Stimulated activated CD8-positive, alpha-beta memory T cell treated with anti-CD3 and anti-CD28 coated beads, Interleukin-7, amount 100 ng/mL, for 1 hour (primary cell): ENCODE measurements at places on chromosomes 16 and 17.

DNA sequence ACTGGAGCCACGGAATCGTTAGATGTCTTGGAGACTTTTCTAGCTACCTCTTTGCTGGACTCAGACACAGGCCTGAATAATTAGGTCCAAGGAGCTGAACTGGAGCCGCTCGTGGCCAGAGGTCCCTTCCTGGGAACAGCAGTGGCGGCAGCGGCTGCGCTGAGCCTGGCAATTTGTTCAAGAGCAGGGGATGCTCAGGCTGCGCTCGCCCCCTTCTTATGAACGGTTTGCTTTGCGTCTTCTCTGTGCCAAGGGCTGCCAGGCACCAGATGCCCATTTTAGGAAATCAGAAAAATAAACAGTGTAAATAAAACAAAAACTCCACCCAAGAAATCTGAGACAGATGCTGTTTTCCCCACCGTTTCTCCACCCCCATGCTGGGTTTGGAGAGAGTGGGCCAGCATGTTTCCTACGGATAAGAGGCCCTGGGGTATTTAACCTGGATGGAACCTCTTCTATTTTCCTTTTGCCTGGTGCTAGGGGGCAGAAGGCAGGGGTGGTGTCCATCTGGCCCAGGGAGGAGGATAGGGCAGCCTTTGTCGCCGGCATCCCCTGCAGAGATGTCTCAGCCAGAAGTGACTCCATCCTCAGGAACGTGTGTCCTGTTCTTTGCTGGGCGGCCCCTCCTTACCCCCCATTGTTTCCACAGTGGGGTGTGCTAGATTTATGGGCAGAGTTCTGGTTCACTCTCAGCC lies 163.4 kb downstream of the SEC14L1 start:
- no peak for DNase-seq

DNA sequence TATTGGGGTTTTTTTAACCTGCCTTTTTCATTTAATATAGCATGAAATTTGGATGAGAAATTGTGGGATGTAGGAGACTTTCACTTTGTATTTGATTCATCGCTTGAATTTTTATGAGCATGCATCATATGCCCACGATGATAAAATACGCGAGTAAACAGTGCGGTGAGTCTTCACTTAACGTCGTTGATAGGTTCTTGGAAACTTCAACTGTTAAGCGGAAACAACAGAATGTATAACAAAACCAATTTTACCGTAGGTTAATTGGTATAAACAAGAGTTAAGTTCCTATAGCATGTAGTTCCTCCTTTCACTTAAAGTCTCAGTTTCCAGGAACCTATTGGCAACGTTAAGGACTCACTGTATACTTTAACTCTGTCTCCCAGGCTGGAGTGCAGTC lies 28.7 kb downstream of the MMP15 start:
- DNase-seq: no peak

GRCh38 chr17:82599674-82600661 lies 48.3 kb downstream of the WDR45B start:
- no peak for DNase-seq

DNA sequence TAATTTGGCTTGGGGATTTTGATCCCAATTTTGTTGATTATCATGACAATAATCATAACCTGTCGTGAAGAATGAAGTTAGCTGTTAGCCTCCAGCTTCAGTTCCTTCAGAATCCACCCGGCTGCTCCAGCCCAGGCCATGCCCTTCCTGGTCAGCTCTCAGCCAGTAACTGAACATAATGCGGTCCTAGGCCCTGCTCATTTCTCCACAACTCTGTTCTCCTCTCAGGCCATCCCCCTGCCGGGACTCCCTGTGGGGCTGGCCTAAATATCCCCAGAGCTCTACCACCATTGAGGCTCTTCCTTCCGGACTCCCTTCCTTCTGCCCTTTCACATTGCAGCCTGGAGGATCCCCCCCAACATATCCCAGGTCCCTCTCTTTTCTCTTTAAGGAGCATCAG lies 833.4 kb upstream of the GOT2 start:
- DNase-seq: no peak

- no peak for DNase-seq
These were observed 10.2 kb upstream of the CLEC18B start for GRCh38 chr16:74431516-74431915.

DNA sequence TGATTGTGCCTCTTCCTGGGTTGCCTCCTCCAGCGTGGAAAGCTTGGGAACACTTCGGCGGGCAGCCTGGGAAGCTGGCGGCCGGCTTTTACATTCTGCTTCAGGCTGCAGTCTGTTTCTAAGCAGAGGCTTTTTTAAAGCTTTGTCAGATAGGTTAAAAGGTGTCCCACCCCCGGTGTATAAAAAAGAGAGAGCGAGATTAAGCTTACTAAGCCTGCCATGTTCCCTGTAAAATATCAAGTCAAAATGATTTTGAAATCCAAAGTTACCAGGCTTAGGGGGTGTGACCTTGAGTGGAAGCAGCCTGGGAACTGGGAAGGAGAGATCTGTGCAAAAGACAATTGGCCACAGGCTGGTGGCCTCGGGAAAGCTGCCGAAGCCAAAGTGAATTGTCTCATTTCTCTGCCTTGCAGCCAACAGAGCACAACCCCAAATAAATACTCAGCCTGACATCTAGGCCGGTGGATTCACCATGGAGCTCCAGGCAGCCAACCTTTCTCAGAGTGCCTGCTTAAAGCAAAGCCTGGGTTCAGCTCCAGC lies 254.5 kb downstream of the FTO start:
- no peak for DNase-seq

GRCh38 chr17:28723159-28723835 lies 2.7 kb downstream of the TLCD1 start:
- DNase-seq: no peak

DNA sequence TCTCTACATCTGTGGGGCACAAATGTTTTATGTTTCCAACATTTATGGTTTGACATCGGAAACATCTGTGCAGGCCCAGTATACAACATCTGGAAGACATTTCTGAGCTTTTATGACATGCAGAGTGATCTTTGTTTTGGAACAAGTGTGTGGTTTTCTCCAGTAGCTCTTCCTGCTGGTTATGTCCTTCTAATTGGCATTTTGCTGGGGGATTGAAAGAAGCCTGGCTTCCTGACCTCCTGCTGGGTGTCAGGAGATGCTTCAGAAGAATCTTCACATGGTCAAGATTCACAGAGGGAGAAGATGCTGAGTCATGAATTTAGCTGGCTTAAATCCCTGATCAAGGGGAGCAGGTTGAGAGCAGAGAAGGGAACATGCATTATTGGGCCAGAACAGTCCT lies 279.5 kb upstream of the MYOCD start:
- no peak for DNase-seq

DNA sequence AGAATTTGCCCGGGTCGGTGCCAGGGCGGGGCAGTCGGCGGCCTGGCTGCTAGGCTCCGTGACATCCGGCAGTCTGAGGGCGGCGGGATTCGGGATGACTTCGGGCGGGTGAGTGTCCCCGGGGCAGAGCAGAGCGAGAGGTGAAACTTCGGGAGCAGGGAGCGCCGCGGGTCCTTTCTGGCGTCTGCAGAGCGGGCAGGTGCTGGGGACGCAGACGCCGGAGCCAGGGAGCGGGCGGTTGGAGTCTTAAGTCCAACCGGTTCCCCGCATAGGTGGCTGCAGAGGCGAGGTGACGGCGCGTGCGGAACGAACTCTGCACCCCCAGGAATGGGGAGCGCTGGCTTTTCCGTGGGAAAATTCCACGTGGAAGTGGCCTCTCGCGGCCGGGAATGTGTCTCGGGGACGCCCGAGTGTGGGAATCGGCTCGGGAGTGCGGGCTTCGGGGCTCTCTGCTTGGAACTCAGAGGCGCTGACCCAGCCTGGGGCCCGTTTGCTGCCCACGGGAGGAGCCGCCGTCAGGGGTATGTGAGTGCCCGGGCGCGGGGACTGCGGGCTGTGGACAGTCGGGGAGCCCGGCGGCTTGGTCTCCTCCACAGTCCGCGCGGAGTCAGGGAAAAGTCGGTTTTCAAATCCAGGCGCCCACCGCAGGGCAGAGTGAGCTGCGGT lies at the start of gene B4GALNT2:
Gene B4GALNT2 (plus strand): TSS at position 71 of the 666 bp plus-strand sequence. CDS start 24 bp downstream, at position 95.
- DNase-seq: no peak

- no peak for DNase-seq
These were observed 65.0 kb downstream of the TBC1D16 start for GRCh38 chr17:79970576-79971068.

DNA sequence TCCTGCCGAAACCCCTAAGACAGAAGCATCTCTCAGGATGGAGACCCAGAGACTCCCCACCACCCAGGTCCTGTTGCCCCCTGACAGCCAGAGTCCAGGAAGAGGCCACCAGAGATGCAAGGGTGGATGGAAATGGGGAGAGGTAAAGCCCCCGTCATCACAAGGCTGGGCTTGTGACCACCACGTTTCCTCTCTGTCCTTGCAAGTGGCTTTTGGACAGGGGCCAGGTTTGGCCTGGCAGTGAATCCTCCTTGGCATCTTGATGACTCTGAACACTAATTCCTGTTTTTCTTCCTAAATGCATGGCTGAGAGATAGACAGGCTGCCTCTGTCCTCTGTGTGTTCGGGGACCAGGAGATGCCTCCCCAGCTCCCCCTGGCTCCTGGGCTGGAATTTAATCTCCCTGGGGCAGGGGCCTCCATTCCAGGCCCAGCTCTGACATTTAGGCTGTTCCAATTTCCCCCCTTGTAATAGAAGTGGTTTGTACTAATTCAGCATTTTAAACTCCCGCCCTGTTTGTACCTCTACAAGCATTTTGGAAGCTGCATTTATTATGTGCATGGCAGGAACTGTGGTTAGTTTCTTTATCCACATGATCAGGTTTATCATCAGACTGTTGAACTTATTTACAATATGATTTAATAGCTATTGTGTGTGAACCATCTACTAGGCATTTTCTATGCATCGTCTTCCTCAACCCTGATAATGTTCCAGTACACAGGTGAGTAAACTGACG lies 116.1 kb upstream of the IRX6 start:
- no peak for DNase-seq

DNA sequence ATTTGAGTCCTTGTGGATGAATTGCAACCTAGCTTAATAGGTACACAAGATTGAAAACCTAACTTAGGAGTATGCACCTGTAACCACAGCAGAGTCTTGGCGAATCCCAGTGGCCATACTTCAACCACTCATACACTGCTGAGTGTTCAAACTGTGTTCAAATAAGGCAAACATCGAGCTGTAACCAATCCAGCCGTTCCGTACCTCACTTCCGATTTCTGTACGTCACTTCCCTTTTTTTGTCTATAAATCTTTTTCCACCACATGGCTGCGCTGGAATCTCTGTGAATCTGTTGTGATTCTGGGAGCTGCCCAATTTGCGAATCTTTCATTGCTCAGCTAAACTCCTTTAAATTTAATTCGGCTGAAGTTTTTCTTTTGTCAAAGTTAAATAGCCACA lies 190.6 kb downstream of the MAF start:
- no peak for DNase-seq

DNA sequence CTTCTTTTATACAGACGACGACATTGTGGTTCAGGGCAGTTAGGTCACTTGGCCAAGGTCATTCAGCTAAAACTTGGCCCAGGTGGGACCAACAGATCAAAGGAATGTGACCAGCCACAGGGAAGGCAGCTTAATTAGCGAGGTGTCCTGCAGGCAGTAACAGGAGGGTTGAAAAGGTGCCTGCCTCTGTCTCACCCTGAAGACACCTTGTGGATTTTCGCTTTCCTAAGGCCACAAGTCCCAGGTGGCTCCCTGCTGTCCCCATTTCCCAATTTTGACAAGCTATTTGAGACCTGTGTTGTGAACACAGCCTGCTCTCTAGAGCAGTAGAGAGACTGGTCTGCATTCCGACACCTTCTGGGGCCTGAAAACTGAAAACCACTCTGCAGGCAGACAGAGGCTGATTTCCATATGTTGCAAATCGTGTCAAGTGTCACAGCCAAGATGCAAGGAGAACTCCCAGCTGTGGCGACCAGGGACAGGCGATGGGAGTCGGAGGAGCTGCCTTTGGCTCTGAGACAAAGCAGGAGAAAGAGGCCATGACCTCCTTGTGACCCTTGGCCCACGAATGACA lies 593.1 kb upstream of the CDH5 start:
- DNase-seq: no peak

- DNase-seq: no peak
These were observed 47.4 kb downstream of the AXIN2 start for GRCh38 chr17:65514082-65514481.

DNA sequence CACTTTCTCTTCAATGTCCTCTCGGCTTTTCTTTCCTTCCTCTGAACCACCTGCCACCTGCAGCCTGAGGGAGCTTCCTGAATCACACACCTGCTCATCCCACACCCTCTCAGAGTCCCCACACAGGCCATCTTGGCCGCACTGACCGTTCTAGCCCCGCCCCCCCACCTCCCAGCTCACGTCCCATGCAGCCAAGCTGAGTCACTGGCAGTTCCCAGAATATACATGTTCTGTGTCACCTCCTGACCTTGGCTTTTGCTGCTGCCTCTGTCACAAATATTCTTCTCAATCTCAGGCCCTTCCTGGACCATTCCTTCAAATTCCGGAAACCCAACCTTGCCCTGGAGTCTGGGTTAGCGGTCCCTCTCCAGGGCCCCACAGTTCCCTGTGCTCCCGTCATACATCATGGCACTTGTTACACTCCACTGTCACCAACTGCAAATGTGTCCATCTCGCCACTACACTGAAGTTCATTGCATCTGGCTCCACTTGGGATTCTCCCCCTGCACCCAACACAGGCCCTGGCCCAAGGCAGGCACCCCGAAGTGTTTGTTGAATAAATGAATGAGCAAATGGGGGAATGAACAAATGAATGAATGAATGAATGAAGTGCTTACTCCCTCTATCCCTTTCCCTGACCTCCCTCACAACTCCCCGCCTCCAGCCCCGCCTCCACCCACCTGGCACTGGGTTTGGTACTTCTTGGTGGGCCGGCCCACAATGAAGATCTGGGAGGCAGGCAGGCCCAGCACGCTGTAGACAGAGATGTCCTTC lies 12.8 kb downstream of the PIMREG start:
- DNase-seq: no peak

- no peak for DNase-seq
These were observed 4.5 kb downstream of the HERPUD1 start for GRCh38 chr16:56936491-56936890.

DNA sequence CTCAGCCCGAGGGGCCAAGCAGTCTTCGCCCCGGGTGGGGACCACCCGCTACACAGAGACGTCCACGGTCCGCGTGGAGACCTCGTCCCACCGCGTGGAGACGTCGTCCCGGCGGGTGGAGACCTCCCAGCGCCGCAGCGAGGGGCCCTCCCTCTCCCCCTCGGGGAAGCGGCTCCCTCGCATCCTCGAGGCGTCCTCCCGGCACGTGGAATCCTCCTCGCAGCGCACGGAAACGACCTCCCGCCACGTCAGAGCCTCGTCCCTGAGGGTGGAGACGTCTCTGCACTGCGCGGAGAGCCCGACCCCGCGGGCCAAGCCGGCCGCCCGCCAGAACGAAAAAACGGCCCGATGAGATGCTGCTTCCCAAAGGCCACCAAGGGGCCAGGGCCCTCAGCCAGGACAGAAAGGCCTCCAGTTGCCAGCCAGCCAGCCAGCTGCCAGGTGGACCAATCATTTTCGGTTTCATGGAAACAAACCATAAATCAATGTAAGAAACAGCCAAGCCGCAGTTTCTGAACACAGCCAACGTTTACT lies 424 bp downstream of the C17orf100 start:
- no peak for DNase-seq

- no peak for DNase-seq
These were observed 77.0 kb downstream of the WWOX start for GRCh38 chr16:78176435-78176834.

GRCh38 chr16:354971-355461 lies 2.5 kb upstream of the AXIN1 start:
- DNase-seq: peak; percentile 34

- no peak for DNase-seq
These were observed 1.5 kb downstream of the KRTAP16-1 start for GRCh38 chr17:41307647-41308046.
